ENCODE measurements at places on chromosomes 12 and 14.

GRCh38 chr12:46460682-46461210 lies 88.2 kb upstream of the SLC38A2 start:
- no peak for DNase-seq

GRCh38 chr12:64903479-64904152 lies 79.2 kb downstream of the TBC1D30 start:
- no peak for DNase-seq

DNA sequence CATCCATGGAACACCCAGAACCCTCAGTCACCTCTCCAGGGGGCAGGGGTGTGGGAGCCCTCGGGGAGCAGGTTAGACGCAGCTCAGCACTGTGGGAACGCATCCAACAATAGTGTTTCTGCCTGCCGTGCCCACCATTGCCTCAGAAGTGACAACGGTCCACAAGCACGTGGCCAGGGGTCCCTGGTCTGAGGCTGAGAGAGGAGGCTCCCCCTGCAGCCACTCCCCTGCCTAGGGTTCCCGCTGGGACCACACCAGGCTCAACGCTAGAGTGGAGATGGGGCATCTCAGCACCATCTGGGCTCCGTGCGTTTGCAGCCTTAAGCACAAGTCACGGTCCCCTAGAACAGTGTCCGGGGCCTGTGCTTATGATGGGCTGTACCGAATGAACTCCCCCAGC lies 62.7 kb downstream of the TESC start:
- no peak for DNase-seq

- no peak for DNase-seq
These were observed 19.2 kb upstream of the C12orf76 start for GRCh38 chr12:110067531-110067930.

GRCh38 chr12:130878193-130879185 lies 6.6 kb downstream of the RAN start:
- DNase-seq, result no peak

Data from CD4-positive, alpha-beta memory T cell (primary cell).